Activated B cell treated with CpG ODN at 0.5 μM for 24 hours (primary cell): ENCODE measurements at places on chromosomes 16 and 17. TPM values are rescaled to one million over a fixed set of nuclear protein-coding genes. Genes with fewer than 3 reads are reported as not detected.

DNA sequence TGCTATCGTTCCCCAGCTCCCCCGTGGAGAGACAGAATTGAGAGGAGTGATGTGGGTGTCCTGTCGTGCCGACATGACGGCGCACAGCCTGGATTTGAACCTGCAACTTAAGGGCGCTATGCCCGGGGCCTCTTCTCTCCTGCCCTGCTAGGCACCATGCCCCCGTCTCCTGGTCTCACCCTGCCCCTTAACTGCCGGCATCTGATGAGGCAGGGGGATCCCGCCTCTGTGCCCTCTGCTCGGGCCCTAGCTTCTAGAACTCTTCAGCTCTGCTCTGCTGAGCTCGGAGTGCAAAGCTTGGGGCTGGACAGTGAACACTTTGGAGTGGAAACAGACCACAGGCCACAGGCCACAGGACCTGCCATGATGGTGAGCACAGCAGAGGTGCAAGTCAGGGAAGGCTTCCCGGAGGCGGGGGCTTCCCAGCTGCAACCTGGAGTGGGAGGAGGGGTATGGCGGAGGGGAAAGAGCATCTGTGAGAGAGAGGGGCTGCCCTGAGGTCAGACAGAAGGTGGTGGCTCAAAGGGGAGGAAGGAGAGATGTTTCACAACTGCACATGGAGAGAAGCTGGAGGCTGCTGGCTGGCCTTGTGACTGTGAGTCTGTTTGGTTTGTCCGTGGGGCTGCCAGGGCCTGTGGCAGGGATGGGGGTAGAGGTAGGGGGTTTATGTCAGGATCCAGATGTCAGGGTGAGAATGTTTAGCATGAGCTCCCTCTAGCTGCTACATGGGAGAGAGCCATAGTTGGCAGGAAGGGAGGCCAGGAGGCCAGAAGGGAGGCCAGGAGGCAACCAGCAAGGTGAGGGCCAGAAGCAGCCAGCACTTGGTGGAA is 107.8 kb downstream of the CRLF3 start:
- DNase-seq, result no peak

- no peak for DNase-seq
Observed at GRCh38 chr16:1958715-1959268, 546 bp upstream of the NDUFB10 start.

TBC1D26 gene
- total RNA-seq, result 0.18 TPM in 1 of 2 replicates, not detected in the other

MAP1LC3B gene
- total RNA-seq, result 52.9 and 53.9 TPM in 2 replicates

DNA sequence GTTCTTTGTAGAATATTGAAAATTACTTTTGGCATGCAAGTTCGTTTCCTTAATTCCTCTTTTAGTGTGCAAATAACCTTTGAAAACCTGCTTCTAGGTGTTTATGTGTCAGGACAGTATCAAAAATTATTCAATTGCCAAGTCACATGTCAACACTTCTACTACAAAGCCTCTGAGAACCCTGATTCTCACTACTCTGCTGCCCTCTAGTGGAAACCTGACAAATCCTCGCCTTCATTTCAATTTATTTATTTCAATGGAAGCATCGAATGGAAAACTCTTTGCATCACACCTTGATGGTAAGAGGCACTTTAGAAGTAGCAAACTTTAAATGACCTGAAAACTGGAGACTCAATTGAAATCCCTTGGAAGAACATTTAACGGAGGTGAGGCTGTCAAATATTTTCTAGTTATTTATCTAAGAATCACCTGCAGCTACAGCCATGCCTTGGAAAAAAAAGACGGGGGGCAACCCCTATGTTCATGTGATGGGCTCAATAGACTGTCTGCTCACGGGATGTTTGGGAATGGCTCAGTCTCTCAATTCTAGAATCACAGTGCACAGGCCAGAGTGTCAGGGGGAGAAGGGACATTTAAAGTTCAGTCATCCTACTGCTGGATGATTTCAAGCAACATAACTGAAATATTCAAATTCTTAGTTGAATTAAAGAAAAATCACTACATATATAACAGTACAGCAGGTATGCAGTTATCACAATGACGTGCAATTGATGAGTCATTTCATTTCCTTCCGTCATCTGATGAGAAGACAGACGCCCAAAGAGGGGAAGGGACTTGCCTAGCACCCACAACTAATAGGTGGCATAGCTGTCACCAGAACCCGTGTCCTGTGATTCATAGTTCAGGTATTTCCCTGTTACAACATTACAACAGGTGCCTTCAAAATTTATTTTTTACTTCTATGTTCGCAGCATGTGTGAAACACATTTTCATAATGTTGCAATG is 563.9 kb downstream of the TOX3 start:
- DNase-seq, result no peak

PIPOX gene
- 8.7 and 8.8 TPM in 2 replicates for total RNA-seq

GRCh38 chr17:65568918-65569317 is 7.5 kb upstream of the AXIN2 start:
- DNase-seq, result no peak

DNA sequence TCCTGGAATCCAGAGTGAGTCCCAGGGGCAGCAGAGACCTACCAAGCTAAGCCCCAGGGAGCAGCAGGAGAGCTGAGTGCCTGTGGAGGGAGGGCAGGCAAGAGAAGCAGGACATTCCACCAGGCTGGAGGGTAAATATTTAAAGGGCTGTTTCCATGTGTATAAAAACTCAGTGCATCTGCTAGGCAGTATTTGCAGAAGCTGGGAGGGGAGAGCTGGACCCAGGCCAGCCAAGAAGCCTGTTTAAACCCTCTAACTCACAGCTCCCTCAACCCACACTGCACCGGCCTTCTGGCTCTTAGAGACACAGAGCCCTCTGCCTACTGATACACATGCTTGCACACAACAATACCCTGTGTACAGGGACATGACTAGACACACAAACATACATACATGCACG is 22.5 kb upstream of the TMEM132E start:
- DNase-seq, result no peak

GRCh38 chr17:81328489-81328888 is 33.4 kb upstream of the SLC38A10 start:
- DNase-seq, result no peak

- DNase-seq, result no peak
Observed at GRCh38 chr17:81635973-81636504, 873 bp downstream of the NPLOC4 start.

GRCh38 chr16:1272453-1273198 is 16.8 kb downstream of the TPSD1 start:
- no peak for DNase-seq

TP53TG3C gene
- total RNA-seq, result not detected in 2 replicates

DNA sequence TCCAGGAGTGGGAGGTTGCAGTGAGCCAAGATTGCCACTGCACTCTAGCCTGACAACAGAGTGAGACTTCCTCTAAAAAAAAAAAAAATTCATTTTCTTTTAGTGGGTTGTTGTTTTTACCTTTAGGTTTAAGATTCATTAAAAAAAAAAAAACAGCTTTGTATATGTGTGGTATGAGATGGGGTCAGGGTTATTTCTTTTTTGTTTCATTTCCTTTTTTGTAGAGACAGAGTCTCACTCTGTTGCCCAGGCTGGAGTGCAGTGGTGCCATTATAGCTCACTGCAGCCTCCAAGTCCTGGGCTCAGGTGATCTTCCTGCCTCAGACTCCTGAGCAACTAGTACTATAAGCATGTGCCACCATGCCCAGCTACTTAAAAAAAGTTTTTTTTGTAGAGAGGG is 47.0 kb downstream of the BCAS3 start:
- no peak for DNase-seq
